Stimulated activated CD4-positive, alpha-beta T cell treated with anti-CD3 and anti-CD28 coated beads, Interleukin-1b, Interleukin-23, amount 100 ng/mL, for 1 hour (primary cell): ENCODE measurements at places on chromosomes 6 and 20.

DNA sequence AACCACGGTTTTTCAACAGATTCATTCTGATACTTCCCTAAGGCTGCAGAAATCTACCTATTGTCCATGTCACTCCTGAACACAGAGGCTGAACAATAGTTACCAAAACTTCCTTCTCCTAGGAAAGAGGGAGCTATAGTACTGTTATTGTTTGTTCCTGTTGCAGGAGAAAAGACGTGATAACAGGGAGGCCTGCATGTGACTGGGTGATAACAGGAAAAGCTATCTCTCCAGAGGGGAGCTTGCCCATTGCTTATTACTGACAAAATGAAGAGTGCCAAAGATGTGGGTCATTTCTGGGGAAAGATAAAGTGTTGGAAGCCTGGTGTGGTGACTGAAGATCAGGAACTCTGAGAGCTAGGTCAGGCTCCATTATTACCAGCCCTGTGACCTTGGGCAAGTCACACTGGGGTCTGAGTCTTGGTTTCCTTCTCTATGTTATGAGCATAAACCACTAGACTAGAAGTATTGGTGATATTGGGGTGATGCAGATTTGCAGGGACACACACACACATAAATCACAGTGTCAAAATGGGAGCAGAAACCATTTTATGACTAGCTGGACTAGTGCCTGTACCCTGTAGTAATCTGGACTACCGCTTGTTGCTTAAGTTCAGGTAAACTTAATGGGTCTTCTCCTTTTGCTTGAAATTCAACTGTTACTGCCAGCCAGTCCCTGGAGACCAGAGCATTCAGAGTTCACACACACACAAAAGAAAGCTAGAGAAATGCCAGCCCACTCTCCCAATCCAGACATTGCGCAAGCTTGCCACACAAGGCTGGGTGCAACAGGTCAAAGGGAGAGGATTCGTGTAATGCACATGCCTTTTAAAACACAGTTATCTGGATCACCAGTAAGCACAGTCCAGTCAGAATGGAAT lies 136.0 kb upstream of the CNR1 start:
- no peak for DNase-seq

- DNase-seq = no peak
Measured at GRCh38 chr20:17859616-17860232, 108.9 kb downstream of the SNX5 start.

DNA sequence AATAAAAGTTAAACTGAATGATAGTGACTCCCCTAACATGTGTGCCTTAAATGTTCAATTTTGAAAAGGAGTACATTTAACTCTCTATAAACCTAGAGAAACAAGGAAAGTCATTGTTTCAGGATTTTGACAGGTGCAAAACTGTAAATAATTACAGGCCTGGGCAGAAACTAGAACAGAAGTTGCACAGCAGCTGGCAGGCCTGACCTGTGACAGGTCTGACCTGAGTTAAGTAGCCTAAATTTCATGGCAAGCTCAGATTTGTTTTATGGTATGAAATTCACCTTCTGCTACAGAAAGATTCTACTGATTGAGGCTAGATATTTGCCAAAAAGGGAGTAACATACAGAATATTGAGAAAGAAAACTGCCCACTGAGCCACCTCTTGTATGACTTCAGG lies 166.1 kb downstream of the CDKAL1 start:
- DNase-seq = no peak

GRCh38 chr6:34852406-34853085 lies 35.3 kb downstream of the TAF11 start:
- no peak for DNase-seq

DNA sequence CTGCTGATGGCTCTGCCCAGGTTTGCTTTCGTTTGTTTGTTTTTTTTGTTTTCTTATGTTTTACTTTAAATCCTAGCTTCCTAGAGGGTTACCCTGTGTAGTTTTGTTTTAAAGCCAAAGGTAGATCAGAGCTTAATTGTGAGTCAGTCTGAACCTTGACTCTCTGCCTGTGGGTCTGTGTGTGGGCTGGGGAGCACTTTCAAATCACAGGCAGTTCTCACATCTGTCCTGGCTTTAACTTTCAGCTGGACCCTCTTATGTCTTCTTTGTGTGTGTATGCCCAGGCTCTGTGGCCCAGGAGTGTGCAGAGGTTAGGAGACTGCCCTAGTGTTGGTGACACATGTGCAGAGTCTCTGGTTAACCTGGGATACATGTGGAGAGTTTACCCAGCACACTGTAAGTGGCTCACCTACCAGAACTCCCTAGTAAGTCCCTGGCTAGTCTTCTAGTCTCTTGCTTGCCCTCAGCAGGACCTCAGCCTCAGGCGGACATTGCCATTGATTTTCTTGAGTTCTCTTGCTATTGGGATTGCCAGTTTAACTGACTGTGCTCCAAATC lies 19.0 kb downstream of the HIVEP1 start:
- no peak for DNase-seq

- DNase-seq = peak; percentile 32
Measured at GRCh38 chr6:17156112-17156921, 54.5 kb downstream of the STMND1 start.

DNA sequence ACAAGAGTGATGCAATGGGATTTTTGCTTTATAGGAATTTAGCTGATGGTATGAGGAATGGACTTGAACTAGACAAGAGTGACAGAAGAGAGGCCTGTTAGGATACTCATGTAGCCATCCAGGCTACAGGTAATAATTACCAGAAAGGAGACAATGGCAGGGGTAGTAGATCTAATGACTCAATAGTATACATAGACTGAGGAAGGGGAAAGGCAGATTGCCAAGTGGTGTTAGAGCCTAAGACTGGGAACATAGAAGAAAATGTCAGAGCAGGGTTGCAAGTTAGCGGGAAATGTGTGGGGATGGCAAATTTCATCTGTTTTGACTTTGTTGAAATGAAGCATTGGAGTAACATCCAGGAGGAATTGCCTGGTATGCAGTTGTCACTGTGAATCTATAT lies 295.6 kb downstream of the UTRN start:
- no peak for DNase-seq

DNA sequence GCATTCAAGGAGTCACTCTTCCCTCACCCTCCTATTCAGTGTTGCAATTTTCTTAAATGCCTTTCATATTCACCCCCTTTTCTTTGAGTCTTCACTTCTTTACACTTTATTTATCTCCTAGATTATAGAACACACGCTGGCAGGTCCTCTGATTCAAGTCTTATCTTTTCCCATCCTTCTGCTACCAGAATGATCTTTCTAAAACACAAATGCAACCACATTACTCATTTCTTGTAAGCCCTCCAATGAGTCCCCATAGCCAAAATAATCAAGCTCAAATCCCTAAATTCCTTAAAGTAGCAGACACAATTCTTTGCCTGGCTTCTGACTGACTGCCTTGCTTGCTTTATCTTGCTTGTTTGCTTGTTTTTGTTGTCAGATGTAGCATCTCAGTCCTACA lies 920.0 kb downstream of the TFAP2A start:
- DNase-seq = no peak

DNA sequence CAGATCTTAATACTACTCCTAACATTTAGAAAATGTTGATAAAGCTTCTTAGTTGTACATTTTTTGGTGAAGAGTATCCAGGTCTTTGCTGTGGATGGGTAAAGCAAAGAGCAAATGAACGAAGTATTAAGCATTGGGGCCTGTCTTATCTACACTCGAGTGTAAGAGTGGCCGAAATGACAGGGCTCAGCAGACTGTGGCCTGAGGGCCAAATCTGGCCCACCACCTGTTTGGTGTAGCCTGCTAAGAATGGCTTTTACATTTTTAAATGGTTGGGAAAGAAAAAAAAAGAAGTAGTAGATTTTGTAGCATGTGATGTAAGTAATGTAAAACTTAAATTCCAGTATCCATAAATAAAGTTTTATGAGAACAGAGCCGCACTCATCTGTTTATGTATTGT lies 19.4 kb upstream of the MAPK13 start:
- DNase-seq = no peak

GRCh38 chr6:157656437-157656997 lies 166.5 kb upstream of the SNX9 start:
- no peak for DNase-seq
